Gastroesophageal sphincter (tissue), 4 donors: ENCODE measurements at places on chromosomes 2 and 18.

DNA sequence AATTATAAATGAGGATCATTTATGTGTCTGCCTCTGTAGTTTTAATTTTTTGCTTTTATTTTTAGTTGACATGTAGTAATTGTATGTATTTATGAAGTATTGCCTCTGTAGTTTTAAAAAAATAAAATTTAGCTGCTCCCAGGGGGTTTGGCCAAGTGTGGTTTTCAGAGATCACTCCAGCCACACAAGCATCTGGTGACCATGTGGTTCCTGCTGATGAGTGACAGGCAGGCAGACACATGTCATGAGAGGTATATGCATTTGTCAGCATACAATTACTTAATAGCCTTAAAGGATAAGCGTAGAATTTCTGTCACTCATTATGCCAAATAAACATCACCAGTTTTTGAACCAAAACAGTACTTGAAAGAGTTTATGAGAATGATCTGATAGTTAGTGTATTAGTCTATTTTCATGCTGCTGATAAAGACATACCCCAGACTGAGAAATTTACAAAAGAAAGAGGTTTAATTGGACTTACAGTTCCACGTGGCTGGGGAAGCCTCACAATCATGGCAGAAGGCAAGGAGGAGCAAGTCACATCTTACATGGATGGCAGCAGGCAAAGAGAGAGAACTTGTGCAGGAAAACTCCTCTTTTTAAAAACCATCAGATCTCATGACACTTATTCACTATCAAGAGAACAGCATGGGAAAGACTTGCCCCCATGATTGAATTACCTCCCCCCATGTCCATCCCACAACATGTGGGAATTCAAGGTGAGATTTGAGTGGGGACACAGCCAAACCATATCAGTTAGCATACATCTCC is 29.6 kb downstream of the MREG start:
- no peak for ATAC-seq

DNA sequence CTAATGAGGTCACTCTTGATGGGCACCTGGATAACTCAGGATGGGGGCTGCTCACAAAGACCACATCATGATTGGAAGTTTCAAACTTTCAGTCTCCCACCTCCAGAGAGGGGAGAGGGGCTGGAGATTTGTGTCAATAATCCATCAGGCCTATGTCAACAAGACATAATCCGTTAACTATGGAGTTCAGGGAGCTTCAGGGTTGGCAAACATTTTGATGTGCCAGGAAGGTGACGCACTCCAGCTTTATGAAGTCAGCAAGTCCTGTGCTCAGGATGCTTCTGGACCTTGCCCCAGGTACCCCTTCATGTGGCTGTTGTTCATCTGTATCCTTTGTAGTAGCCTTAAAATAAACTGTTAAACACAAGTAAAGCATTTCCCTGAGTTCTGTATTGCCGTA is 19.0 kb downstream of the SKA1 start:
- no peak for ATAC-seq

- no peak for ATAC-seq
These were observed 69.1 kb upstream of the NFATC1 start for GRCh38 chr18:79326413-79327198.

DNA sequence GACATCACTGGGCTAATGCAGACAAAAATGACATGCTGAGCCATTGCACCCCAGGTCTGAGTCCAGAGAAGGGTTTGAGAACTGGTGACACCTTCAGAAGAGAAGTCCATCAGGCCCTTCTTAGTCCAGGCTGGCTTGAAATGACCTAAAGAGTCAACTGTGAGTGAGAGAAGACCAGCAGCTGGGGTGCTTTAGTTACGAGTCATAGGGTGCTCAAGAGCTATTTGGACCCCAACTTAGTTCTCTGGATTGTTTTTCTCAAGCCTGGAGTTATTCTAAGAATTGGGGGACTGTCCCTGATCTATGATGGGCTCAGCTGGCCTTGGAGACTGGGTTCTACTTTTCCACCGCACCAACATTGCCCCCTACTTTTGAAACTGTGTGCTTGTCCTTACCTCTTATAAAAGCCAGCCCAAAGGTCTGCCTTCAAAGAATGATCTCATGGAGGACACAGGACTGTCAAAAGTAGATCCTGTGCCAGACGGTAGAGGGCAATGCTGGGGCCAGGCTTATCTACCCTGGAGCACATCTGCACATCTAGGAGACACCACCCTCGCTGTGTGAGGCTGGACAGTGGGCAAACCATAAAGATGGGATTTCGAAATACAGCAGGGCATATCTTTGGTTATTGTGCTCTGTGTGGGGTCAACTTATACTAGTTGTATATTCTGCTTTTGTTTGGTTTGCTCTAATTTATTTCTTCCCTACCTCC is 333.0 kb upstream of the SLC14A2 start:
- ATAC-seq, result no peak

DNA sequence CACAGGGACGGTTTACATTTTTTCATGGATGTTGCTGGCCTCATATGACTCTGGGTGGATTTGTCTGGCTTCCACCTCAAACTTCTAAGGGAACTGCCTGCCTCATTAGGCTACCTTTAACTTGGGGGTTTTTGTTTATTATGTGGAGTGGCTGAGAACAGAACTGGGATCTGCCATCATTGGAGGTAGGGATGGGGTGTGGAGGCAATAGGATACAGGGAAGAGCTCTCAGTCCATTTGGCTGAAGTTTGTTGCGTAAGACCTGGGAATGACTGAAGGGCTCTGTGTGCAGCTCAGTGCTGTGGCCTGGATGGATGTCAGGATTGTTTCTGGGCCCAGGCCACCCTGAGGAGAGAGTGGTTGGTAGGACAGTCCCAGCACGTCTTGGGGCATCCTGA is 31.2 kb downstream of the ASB1 start:
- ATAC-seq, result peak; percentile 47

DNA sequence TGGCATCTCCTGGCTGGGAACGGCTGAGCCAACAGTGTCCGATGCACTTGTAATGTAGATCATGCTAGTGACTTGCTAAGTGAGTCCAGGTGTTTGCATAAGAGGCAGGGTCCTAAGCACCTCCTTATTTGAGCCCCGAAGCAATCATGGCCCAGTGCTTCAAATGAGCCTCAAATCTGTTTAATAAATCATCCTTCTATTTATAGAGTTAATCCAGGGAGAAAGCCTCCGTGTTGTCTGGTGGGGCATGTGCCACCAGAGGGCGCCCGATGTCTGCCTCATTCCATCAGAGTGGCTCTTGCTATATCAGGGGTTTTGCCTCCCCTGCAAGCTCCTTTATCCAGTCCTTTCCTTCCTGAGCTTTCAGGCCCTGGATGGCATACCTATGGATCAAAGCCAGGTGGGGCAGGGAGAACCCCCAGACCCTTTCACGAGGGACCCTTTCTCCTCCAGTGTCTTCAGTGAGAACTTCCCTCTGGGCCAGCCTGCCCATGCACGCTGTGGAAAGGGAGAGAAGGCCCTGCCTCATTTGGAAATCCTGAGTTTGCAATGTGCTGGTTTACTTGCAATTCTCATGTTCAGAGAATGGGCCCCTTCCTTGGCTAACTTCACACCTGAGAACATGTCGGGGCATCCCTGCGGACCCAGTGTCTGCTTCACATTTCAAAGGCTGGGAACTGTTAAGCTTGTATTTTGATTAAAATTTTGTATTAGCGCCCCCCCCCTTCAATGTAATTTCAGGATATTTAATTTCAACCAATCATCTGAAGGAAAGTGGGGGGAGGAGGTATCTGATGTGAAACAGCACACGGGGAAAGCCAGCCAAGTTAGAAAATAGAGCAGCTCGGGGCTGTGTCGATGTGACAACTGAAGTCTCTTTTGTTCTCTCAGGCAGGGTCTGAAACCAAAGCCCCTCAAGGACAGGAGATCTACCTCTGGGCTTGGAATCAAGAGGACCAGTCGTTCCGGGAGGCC is 39.7 kb downstream of the RDH14 start:
- peak; percentile 81 for ATAC-seq

DNA sequence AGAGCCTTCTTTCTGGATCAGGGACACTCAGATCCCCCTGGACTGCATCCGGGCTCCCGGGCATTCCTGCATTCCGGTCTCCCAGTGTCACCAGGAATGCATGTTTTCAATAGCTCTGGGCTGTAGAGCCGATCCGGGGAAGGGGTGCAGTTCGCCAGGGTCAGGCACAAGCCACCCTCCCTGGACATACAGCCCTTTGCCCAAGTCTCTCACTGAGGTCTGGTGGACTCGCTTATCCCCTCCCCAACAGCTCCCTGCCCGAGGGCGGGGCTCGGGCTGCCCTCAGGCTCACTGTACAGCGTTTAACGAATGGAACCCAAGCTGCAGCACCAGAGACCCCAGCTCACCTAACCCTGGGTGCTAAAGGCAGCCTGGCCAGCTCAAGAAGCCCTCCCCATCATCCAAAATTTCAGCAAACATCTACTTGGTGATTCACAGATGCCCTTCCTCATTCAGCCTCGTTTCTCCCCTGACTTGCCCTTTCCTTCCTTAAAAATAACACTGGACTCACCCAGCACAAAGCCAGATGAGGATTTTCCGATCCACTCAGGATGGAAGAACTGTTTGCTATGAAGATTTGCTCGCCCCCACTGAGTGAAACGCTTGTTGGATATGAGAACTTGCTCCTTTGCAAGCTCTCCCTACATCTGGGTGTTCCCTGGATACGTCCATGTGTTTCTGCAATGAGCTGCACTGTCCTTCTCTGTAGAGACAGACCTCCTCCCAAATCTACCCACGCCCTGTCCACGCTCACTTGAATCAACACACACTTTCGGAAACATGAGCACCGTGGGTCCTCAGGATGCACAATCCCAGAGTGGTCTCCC is 58.1 kb downstream of the PXDN start:
- ATAC-seq, result peak; percentile 14

DNA sequence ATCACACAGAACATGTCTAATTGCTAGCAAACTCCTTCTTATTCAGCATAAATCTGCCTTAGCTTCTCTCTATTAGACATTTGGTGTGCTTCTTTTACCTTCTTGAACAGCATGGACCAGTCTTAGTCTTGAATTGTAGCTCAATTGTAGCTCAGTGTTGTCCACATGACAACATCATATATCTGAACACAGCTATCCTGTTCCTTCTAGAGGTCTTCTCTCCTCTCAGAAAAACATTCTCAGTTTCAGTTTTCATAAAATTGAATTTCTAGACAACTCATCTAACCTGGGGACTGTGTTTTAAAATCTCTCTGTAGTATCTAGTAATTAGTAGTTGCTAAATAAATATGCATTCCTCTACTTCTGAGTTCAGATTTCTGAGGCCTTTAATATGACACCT is 47.6 kb downstream of the CPO start:
- ATAC-seq, result no peak

DNA sequence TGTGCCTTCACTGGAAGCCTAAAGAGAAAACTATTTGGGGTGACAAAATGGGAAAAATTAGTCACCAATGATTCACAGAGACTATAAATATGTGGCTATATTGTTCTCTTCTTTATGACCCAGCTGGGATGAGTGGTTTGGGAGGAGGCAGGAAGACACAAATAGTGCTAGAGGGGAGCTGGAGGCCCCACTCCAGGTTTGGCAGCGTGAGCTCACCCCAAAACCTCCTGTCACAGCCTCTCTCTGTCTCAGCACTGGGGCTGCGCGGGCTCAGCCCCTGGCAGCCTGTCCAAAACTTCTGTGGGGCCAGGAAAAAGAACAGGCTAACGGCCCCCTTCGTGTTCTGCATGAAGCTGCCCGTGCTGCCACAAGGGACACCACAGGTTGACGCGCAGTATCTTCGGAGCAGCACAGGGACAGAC is 73.2 kb upstream of the LCLAT1 start:
- no peak for ATAC-seq

DNA sequence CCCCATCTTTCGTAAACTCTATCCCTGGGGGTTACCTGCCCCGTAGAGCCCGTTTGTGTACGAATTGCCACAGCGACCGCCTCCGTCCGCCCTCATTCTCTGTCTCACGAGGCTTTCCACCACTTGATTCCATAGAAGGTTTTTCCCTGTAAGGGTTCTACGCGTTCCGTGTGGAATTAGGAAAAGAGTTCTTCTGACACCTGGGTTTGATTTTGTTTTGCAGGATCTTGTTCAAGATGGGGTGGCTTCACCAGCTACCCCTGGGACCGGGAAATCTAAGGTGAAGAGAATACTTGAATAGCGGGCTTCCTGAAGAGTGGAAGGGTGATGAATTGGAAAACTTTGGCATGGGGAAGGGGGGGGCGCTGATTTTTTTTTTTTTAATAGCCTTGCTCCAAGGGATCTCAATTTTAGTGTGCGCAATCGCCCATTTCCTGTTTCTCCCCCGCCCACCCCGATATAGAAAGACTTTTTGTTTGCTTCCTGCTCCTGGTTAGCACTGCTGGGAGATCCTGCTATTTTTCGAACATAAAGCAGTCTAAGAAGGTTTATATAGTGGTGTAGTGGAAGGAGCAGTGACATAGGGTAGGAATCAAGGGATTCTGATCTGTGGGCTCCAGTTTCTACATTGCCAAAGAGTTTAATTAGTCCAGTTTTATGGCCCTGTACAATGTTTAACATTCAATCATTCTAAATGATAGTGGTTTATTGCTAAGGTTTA is 564 bp downstream of the GCC2 start:
- ATAC-seq, result no peak

GRCh38 chr2:165328272-165328671 is 89.1 kb downstream of the SCN2A start:
- no peak for ATAC-seq

GRCh38 chr2:214226061-214226460 is 184.8 kb upstream of the VWC2L start:
- ATAC-seq, result no peak

- no peak for ATAC-seq
These were observed 13.7 kb upstream of the GREB1 start for GRCh38 chr2:11520092-11520693.

DNA sequence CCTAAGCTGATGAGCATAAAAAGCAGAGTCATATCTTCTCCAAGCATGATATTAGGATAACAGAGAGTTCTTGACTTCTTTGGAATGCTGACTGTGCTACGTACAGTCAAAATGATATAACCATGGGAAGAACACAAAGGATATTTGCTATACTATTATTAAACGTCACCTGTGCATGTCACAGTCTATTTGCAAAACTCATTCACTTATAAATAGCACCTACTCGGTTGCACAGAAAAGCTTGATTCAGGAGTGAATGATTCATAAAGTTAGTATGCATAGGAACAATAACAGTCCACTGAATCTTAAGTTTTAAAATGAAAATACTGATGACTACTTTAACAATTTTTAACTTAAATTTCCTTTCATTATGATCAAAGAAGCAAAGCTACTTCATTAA is 83.3 kb downstream of the SP3 start:
- ATAC-seq, result no peak

- peak; percentile 50 for ATAC-seq
These were observed 22.2 kb downstream of the SOWAHC start for GRCh38 chr2:109636317-109636716.

GRCh38 chr2:12970861-12971260 is 254.1 kb downstream of the TRIB2 start:
- ATAC-seq, result no peak

- no peak for ATAC-seq
These were observed 54.9 kb downstream of the R3HDM1 start for GRCh38 chr2:135586148-135586547.

- ATAC-seq, result no peak
These were observed 110.3 kb downstream of the SMAD7 start for GRCh38 chr18:48840491-48840877.
